GM06990 (cell line): ENCODE measurements at places on chromosomes 2 and 18.

DNA sequence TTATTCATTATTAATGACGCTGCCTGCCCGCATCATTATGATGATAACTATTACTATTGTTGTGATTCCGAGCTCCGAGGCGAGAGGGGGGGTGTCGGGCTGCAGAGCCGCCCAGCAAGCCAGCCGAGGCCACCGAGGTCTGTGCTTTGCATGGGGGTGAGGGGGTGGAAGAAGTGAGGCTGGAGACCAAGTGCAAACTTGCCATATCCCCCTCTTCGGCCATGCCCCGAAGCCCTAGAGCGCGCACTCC is 3.6 kb downstream of the BCL11A start:
- DNase-seq, result no peak

DNA sequence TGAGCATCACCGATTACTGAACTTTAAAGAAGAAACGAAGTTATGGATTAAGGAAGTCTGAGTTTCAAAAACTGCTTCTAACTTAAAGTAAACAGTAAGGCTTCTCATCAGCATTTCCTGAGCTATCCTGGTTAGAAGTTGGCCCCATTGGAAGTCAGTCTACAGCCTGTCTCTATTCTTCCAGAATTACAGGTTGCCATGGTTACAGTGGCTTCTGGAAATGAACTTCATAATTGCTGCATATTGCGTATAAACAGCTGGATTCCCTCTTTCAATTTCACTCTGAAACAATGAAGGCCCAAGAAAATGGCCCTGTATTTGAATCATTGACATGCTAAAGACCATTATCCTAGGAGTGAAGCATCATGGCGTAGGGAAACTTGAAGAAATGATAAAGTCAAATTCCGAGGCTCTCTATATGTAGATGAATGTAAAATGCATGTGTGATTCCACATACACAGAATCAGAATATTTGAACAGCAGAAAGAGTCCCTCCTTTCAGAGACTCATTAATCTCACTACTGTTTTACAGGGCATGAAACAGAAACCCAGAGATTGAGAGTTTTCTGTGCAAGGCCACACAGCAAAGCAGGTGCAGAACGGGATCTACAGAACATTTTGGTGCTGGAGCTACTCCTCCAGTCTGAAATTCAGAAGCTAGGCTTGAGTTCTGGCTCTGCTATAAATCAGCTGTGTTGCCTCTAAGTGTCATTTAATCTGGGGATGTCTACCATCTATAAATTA is 856.4 kb upstream of the CELF4 start:
- peak; percentile 4 for DNase-seq

GRCh38 chr2:182615036-182615435 is 101.0 kb upstream of the DNAJC10 start:
- no peak for DNase-seq

GRCh38 chr2:218223046-218223445 is 6.1 kb downstream of the ARPC2 start:
- no peak for DNase-seq

GRCh38 chr2:48250943-48251342 is 279.0 kb upstream of the STON1 start:
- DNase-seq, result no peak

DNA sequence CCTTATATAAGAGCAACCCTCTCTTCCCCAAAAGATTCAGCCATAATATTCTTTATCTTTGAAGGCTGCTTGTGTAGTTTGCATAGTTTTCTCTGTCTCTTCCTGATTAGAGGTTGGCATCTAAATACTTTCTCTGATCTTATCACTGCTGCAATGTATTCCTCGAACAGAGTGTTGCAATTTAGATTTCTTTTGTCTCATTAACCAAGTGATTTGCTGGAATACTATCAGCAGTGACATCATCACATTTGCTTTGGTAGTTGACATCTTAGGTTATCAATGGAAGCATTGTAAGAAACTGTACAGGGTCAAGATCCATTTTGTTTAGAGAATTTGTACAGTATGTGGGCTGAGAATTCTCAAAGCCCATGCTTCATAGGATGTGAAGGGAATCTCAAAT is 72.0 kb upstream of the NEUROD1 start:
- DNase-seq, result no peak

DNA sequence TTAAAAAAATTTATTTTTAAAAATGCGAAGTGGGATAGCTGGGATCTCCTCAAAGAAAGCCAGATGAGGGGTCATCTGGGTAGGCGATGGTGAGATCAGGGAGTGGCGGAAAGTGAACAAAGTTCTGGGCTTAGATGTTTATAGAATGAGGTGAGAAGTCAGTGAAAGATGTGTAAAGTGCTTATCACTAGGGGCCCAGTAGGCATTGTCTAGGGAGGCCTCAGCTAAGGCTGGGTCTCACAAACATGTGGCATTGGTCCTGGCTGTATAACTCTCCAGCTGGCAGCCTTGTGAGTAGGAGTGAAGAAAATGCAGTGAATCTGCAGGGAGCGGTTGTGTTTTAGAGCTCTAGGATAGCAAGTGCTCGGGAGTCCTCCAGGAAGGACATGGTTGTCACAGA is 10.5 kb downstream of the ACSL3 start:
- no peak for DNase-seq

- no peak for DNase-seq
Measured at GRCh38 chr2:65367524-65367923, 64.9 kb downstream of the SPRED2 start.

GRCh38 chr2:117470311-117471095 is 344.0 kb upstream of the DDX18 start:
- no peak for DNase-seq

DNA sequence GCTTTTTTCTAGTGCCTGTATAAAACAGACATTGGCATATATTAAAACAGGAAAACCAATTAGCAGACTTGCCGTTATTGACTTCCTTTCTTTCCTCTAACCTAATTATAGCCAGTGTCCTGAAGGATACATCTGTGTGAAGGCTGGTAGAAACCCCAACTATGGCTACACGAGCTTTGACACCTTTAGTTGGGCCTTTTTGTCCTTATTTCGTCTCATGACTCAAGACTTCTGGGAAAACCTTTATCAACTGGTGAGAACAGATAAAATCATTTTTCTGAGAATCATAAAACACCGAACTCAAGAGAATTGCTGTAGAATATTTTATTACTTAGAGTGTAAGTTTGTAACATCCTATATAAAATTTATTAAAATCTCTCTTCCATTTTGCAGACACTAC is 74.3 kb downstream of the SCN2A start:
- no peak for DNase-seq
